D341Med (cell line): ENCODE measurements at places on chromosomes 2 and 18.

DNA sequence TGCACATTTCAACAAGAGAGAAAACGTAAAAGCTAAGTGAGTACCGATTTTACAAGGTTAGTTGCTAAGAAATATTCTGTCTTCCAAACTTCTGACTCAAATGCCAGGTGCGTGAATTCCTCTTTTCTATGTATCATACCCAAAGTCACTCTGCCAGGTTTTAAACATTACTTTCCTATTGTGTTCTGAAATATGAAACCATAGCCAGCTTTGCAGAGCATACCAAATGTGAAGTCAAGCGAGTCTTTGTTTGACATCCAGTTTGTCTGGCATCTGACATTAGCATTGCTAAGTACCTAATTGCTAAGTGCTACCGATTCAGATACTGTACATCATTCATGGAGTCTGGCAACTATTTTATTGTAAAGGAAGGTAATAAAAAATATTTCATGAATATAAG is 321.9 kb upstream of the GALNT5 start:
- no peak for DNase-seq

GRCh38 chr2:26185954-26186770 is 13.3 kb downstream of the GAREM2 start:
- no peak for DNase-seq

- DNase-seq, result no peak
These were observed 103.0 kb upstream of the STK39 start for GRCh38 chr2:168350380-168350779.

- no peak for DNase-seq
These were observed 25.9 kb downstream of the LRRC30 start for GRCh38 chr18:7256618-7257425.

DNA sequence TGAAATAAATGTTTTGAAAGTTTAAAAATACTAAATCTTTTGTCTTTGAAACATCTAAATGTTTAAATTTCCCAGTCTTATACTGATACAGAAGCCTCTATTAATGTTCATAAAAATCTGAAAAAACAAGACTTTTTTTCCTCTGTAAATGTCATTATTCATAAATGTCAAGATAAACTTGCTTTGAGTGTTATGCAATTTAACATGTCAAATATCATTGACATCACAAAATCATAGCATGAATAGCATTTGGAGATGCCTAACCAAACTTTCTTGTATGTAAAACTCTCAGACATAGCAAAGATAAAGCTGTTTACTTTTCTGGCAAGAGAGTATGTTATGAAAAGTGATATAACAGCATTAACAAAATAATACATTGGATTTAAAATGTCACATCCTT is 128.0 kb upstream of the CDH19 start:
- DNase-seq, result no peak

DNA sequence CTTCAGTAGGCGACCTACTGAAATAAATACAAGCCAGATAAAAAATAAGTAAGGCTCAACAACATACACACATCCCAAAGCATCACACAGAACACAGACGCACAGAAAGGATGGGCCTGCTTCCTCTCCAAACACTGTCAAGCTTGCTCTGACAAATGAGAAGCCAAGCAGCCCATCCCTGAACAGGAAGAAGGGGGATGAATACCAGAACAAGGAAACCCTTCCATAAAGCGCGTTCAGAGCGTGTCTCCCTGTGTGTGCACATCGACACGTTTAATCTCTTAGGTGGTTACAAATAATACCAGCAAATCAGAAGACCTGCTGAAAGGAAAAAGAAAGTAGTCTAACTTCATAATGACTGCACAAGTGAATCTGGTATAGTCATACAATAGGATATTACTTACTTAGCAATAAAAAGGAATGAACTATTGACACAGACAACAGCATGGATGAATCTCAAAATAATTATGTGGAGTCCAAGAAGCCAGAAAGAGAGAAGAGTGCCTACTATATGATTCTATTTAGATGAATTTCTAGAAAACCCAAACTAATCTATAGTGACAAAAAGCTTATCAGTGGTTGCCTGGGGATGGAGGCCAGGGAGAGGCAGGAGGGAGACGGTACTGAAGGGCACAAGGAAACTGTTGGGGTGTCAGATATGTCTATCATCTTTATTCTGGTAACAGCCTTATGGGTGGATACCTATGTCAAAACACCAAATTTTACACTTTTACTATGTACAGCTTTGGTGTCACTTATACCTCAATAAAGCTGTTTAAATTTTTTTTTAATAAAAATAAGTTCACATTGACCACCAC is 26.8 kb downstream of the MBOAT2 start:
- no peak for DNase-seq

- DNase-seq, result no peak
These were observed 2.1 kb downstream of the ERICH2 start for GRCh38 chr2:170772295-170772694.

DNA sequence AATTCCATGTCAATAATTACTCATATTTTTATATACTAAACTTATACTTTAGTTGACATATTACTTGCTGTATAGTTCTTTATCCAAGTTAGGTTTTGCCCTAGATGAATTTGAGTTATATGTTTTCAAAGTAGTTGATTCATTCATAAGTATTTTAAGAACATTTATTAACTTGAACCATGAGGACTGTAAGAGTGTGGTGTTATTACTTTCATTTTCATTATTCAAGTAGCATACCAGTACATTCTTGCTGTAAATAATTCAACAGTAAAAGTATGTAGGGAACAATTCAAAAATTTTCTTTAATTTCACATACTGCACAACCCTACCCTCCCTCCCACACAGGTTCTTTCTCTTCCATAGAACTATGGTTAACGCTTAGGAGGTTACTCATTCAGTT is 75.4 kb downstream of the ANKRD12 start:
- DNase-seq, result no peak

DNA sequence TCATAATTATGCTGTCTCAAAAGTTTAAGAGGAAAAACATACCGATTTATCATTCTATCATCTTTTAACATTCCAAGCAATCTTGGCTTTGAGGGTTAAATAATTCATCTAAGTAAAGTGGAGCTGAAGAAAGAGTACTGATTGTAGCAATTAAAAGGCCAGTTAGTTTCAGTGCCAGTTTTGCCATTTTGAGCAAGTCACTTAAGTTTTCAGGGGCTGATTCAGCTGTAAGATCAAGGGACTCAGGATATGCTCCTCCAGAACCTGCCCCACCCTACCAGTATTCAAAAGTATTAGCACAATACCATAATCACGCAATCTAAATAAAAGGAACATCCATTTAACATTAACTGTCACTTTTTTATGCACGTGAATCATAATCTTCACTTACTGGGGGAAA is 1.9 kb downstream of the SS18 start:
- DNase-seq, result no peak

DNA sequence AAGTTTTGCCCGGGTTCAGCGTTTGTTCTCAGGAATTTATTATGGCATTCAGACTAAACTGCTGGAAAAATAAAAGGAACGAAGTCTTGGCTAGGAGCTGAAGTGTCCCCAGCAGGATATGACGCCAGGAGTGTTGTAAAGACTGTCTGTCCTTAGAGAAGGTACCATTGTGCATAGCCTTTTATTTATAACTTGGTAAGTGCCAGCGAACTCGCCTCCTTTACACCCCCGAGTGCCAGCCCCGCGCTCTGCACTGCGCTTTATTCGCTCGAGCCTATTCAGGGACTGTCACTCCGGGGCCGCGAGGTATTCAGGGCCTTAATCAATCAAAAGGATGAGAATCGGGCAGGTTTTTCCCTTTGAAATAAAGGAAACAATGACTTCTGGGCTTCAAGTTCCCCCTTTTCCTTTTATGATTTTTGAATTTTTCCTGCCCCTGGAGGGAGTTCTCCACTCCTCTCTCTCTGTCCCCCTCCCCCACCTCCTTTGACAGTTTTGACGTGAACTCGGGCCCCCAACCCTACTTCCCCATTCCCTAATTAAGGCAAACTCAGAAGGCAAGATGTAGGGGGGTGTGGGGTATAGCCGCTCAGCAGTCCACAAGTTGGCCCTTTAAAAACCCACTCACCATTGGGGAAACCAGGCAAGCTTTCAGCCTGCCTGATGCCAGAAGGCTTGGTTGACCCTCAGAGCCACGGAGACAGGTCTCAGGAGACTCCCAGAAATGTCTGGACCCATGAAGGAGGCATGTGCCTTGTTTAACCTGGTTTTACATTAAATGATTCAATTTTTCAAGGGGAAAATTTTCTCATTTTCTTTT is 1.3 kb upstream of the PAX3 start:
- no peak for DNase-seq

DNA sequence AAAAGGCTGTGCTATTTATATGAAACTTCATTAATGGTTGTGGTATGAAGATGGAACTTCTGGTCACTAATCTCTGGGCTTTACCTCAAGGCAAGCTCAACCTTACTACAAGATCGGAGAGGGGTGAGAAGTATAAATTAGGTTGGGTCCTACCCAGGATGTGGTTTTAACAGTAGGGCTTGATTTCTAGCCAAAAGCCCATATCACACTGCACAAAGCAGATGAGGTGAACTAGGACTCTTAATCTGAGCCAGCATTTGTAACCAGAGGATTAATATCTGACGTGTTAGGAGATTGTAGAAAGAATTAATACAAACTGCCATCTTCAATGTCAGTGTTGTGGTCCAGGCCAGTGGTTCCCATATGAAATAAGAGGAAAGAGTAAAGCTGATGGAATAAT is 86.4 kb upstream of the RGPD4 start:
- no peak for DNase-seq

GRCh38 chr18:2587788-2588187 is 16.4 kb downstream of the NDC80 start:
- no peak for DNase-seq

- DNase-seq, result no peak
These were observed 971.4 kb downstream of the DPP10 start for GRCh38 chr2:115413791-115414190.

GRCh38 chr2:104896446-104896845 is 42.5 kb downstream of the POU3F3 start:
- DNase-seq, result no peak

DNA sequence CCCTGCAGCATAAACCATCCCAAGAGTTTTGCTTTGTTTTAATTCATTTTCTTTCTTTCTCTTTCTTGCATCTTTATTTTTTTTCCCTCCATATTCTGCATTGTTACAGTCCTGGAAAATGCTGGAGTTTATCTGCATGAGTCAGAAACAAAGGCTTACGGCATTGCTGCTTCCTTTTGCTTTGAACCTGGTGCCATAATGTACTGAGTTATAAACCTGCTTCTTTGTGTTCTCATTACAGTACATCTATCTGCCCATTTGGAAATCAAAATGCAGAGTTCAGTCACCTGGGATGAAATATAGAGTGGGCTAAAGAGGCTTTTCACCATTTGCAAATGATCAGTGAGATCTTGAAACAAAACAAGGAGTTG is 1009.2 kb upstream of the FANCL start:
- no peak for DNase-seq
